ENCODE measurements at places on chromosomes 5 and 9.

- no peak for DNase-seq
These were observed 154.9 kb upstream of the PAPPA start for GRCh38 chr9:115998666-115999065.

DNA sequence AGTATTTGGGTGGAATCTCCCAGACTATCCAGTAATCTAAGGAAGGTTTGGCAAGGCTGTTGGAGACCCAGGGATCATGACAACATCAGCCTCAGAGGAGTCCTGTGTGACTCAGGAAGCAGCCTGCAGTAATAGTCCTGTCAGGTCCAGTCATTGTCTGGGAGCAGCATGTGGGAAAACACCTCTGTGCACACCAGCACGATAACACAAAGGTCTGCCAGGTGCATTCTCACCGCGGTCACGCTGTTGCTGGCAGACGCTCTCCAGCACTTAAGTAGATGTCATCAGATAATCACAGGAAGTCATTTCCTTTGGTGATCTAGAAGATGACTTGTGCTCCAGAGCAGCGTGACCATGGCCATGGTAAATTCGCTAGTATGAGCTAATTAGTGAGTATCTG, 99.2 kb upstream of the IQGAP2 start:
- DNase-seq = no peak

DNA sequence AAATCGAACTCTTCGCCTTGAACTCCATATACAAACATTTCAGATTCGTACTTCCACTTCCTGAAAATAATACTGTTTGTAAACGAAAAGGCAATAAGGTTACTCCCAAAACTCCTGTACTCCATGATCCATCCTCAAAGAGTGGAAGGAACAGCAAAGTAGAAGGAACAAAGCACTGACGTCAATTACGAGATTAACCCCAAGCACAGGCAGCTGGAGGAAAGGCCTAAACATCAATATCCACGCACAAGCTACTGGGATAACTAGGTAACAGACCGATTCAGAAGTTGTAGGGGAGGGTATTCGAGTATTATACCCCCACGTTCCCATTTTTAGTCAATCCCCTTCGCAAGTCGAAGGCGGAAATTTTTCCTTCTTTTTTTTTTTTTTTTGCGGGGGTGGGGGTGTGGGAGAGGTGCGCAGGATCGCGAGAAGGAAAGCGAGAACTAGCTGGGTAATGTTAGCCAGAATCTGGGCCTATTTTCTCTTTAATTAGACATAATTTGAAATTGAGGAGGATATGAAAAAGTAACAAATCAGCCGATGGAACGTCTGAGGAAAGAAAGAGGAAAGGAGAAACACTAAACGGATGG, 909 bp downstream of the AFF4 start:
- no peak for DNase-seq

GRCh38 chr5:6399980-6400910, 21.9 kb upstream of the MED10 start:
- no peak for DNase-seq

DNA sequence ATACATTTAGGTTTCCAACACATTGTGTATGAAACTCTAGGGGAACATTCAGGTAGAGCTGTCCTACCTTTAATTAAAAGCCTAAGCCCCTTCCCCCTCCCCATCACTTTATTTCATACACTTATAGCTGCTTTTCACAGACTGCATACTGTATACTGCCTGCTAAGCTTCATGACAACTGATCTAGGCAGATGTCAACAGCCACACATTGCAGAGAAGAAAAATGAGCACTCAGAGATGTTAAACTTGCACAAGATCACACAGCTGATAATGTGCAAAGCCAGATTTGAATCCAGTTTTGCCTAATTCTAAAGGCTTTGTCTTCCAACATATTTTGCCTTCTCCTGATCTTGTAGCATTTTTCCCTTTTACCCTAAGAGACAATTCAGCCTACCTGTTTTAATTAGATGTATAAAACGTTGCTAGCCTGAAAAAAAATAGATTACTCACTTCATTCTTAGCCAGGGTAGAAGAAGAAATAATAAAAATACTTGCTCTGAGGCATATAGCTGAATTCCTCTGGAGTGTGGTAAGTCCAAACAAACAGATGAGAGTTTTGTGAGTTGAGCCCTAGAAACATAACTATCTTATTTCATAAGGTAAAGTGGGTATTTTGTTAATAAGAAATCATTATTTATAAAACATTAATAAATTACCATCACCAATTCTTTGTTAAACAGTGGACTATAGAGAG, 56.9 kb upstream of the CAST start:
- no peak for DNase-seq

GRCh38 chr5:28734396-28734795, 1696.0 kb upstream of the CDH9 start:
- no peak for DNase-seq

GRCh38 chr9:95552814-95553546, 36.2 kb upstream of the PTCH1 start:
- DNase-seq = no peak

- DNase-seq = no peak
These were observed 5.0 kb downstream of the CMYA5 start for GRCh38 chr5:79694652-79695051.

DNA sequence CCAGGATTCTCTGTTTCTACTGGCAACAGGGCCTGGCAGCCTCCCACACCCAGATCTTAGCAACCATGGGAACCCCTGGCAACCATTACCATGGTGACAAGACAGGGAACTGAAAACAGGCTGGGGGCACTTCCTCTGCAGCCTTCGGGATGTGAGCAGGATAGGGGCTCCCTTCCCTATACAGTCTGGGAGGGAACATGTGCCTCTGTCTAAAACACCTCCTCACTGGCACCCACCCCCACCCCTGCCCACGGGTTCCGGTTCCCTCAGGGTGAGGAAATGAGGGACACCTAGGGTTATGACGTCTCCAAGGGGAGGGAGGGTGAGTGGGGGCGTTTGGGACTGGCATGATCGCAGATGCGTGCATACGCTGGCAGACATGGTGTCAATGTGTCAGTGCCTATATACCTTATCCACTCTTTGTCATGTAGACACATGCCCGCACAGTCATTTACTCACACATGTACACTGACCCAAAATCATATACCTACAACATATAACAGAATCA, 3.0 kb upstream of the DNAJB5 start:
- DNase-seq = no peak

GRCh38 chr9:80061940-80062339, 490.2 kb downstream of the TLE4 start:
- no peak for DNase-seq

DNA sequence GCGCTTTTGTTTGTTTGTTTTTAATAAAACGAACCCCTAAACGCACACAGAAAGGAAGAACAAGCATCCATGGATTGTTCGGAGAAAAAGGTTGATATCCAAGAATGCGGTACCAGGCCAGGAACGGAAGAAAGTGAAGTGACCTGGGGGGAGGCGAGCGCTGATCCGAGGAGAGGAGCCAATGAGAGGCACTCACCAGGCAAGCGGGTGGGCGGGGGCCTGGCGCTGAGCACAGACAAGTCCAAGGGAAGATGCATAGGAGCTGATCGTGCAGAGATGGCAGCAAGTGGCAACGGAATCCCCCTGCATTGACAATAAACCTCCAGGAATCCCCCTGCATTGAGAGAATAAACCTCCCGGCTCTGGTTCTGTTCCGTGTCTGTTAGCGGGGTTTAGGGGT, 8.4 kb downstream of the OBP2B start:
- no peak for DNase-seq

- DNase-seq = no peak
These were observed 30.9 kb downstream of the LHX6 start for GRCh38 chr9:122197882-122198281.

- DNase-seq = no peak
These were observed 1033.4 kb upstream of the DMAC1 start for GRCh38 chr9:8832955-8833354.

DNA sequence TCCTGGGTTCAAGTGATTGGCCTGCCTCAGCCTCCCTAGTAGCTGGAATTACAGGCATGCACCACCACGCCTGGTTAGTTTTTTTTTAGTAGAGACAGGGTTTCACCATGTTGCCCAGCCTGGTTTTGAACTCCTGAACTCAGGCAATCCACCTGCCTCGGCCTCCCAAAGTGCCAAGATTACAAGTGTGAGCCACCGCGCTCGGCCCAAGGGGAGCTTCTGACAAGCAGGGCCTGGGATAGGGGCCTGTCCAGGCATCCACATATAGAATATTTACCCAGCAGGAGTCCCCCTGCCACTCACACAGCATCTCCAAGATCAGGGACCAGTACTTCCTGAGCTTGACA, 10.1 kb downstream of the IRF1 start:
- no peak for DNase-seq

GRCh38 chr9:72362118-72362531, 2.9 kb downstream of the ZFAND5 start:
- no peak for DNase-seq

DNA sequence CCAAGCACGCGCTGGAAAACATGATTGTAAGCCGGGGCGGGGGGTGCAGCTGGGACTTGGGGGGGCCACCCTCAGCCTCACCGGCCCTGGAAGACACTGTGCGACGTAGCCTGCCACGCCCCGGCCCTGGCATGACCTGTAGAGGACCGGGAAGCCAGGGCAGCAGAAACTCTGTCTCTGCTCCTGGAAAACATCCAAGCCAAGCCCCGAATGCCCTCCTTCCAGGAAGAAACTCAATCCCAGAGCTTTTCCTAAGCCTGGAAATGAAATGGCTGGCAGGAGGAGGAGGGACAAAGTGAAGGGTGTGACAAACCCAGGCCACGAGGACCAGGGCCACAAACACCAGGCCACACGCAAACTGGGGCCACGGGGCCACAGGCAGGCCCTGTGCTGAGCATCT, 55.4 kb downstream of the KCNT1 start:
- no peak for DNase-seq

DNA sequence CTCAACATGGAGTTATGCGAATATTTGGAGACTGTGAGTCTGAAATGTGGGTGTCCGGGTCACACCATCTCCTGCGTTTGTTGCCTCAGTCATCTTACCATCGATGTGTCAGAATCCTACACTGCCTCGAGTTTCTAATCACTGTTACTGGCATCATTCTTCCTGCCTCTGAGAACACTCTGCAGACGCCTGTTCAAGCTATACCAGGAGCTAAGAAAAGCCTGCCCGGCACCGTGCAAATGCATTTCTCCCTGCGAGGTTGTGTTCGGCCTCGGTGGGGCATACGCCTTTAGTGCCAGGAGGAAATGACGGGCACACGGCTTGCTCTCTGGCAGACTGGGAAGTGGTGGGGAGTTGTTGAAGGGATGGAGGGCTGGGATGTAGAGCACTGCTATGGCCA, 31.2 kb upstream of the SLC25A51 start:
- DNase-seq = no peak

DNA sequence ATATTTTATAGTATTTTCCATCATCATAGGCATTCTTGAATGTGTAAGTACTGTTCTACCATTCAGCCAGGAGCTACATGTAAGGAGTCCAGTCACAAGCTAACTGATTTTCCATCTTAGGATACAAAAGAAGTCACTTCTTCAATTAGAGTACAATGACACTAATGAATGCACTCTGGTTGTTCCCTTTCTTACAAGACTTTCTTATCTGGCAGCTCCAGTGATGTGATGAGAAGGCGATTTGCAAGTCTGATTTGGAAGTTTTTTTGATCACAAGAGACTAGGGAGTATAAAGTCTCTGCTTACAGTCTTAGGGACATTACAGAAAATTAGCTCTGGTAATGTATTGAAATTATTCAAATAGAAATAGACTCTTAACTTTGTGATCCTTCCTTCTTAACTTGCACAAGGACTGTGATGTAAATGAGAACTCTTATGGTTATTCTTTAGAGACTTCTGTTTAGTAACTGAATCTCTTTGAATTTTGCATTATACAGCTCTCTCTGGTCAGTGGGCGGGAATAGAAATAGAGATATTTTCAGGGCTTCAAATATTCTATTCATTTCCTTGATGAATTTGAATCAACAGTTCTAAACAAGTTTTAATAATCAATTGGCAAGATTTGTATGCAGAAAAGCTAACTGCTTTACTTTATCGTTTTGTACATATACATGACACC, 130.4 kb upstream of the CDH6 start:
- DNase-seq = no peak

GRCh38 chr9:93001031-93001430, 53.7 kb downstream of the FGD3 start:
- DNase-seq = no peak

GRCh38 chr9:92001244-92001643, 51.2 kb upstream of the ROR2 start:
- DNase-seq = no peak

DNA sequence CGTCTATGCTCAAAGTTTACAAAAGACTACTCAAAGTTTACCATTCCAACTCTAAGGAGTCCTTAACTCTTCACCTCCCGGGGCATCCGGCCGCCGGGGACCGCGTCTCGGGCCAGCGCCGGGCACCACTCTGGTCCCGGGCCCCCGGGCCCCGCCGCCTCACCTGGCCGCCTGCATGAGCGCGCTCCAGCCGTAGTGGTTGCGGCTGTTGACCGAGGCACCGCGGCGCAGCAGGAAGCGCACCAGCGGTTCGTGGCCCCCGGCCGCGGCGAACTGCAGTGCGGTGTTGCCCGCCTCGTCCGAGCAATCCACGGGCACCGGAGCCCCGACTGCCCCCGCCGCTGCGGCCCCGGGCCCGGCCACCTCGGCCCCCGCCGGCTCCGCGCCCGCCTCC, 388 bp downstream of the ANKS6 start:
- DNase-seq = no peak

DNA sequence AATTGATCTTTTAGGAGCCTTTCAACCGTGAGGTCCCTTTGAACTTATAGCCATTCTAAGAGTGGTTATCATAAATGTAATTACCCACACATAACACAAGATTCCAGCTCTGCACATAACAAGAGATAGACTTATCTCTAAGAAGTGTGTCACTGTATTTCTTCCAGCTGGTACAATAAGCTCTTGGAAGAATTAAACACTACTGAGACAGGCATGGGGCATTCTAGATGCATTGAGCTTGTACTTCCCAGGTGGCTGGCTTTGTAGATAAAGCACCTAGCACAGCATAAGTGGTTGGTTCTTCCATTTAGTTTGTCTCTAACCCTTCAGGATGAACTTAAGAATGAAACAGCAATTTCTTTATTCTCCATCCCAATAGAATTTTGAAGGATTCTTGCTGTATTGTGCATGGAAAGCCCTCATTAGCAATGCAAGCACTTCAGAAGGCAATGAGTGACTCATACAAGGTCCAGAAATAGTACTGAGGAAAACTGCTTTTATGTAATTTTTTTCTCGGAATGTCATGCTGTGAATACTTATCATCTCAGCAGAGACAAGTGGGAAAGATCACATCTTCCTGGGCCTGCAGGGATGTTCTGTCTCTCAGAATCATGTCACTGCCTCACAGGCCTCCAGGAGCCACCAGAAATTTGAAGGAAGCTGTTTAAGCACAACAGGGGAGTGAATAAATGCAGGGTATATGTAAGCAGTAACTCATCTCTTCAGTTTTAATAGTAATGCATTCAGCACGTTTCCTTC, 91.1 kb upstream of the CD180 start:
- DNase-seq = no peak
